ENCODE measurements at places on chromosomes 2 and 18. TPM values are rescaled to one million over a fixed set of nuclear protein-coding genes. Genes with fewer than 3 reads are reported as not detected.

PRSS56 gene
- total RNA-seq: 0.82 TPM

GALNT13 gene
- total RNA-seq: 1.1 TPM

HTRA2 gene
- total RNA-seq: 30.2 TPM

CCBE1 gene
- total RNA-seq: 5.3 TPM

B3GNT7 gene
- 2.8 TPM for total RNA-seq

POMC gene
- total RNA-seq: 7.7 TPM

REG3G gene
- not detected for total RNA-seq

ARPC2 gene
- total RNA-seq: 213 TPM

CHRND gene
- 34.2 TPM for total RNA-seq

DSEL gene
- total RNA-seq: 23.4 TPM

OTOF gene
- total RNA-seq: 12.4 TPM

OTX1 gene
- 0.62 TPM for total RNA-seq

MYO5B gene
- 12.8 TPM for total RNA-seq

FIGN gene
- 1.9 TPM for total RNA-seq
